ENCODE measurements at places on chromosomes 13 and 19. TPM values are rescaled to one million over a fixed set of nuclear protein-coding genes. Genes with fewer than 3 reads are reported as not detected.

The LRRC8E gene
- not detected for total RNA-seq

The KIR2DL4 gene
- not detected for total RNA-seq

The CACNG8 gene
- total RNA-seq = 4.3 TPM

The MEF2B gene
- 1.7 TPM for total RNA-seq

The ERICH6B gene
- not detected for total RNA-seq

The ZNF729 gene
- total RNA-seq = not detected

The MBD3L3 gene
- total RNA-seq = 1.3 TPM

The NPHS1 gene
- total RNA-seq = 4.7 TPM

The PLIN5 gene
- 0.54 TPM for total RNA-seq

The CYP4F8 gene
- not detected for total RNA-seq

The ZNF266 gene
- 49.0 TPM for total RNA-seq

The CGB7 gene
- not detected for total RNA-seq

The TCF3 gene
- 249 TPM for total RNA-seq

The FGF22 gene
- total RNA-seq = 1.5 TPM

The FFAR2 gene
- total RNA-seq = not detected

The ZNF443 gene
- 8.8 TPM for total RNA-seq

The MAU2 gene
- 107 TPM for total RNA-seq

Measured in glutamatergic neuron (in vitro differentiated cells).